ENCODE measurements at places on chromosomes 6 and 20. TPM values are rescaled to one million over a fixed set of nuclear protein-coding genes. Genes with fewer than 3 reads are reported as not detected.
A peak's percentile ranks its signal among the peaks of the same experiment; 100 is the strongest.

BHLHE23 gene
- total RNA-seq, result not detected

TPD52L1 gene
- total RNA-seq, result 0.89 TPM

- H3K4me3 ChIP-seq, result no peak overlapping the region
- no peak overlapping the region for H3K27ac ChIP-seq
- no peaks in the 10 kb centered on the region for H3K36me3 ChIP-seq
- no peaks in the 10 kb centered on the region for H3K4me1 ChIP-seq
Observed at GRCh38 chr20:60036346-60036745, 78.1 kb downstream of the CDH26 start.

- no peaks in the 10 kb centered on the region for H3K27me3 ChIP-seq
- no peaks in the 10 kb centered on the region for H3K36me3 ChIP-seq
- H3K4me1 ChIP-seq, result peaks cover 27% of the 10 kb centered on the region
- H3K4me3 ChIP-seq, result peak overlapping the region; percentile 43
- peak overlapping the region; percentile 35 for H3K27ac ChIP-seq
- DNase-seq, result no peak
Observed at GRCh38 chr6:135088818-135089809, 34.5 kb upstream of the HBS1L start.

GRCh38 chr6:140970485-140970884 is 1162.2 kb upstream of the GJE1 start:
- H3K27ac ChIP-seq, result no peak overlapping the region
- no peaks in the 10 kb centered on the region for H3K27me3 ChIP-seq
- no peaks in the 10 kb centered on the region for H3K36me3 ChIP-seq
- no peaks in the 10 kb centered on the region for H3K4me1 ChIP-seq
- H3K4me3 ChIP-seq, result no peak overlapping the region
- DNase-seq, result no peak

DNA sequence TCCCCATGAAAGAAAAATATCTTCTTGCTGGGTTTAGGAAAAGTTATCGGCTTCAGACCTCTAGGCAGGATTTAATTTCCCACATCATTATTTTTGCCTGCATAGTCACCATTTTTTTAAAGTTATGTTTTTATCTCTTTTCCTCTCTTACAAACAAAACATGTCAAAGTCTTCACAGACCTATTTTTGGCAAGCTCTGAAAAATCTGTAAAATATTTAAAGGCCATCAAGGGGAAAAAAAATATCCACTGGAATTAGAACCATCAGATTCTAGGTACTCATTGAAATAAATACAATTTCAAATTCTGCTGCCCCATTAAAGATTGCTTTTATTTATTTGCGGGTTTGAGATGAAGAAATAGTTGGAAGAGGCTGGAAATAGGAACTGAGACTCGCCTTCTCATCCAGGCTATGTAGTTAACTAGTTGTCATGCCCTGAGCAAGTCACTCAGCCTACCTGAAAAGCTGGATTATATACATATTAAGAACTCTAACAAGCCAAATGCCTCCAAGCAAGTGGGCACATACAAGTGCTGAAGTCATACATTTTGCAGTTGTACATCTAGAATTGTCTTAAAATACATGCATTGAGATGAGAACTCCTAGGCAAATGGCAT is 101.7 kb upstream of the SASH1 start:
- H3K4me1 ChIP-seq, result no peaks in the 10 kb centered on the region
- H3K36me3 ChIP-seq, result no peaks in the 10 kb centered on the region
- no peak overlapping the region for H3K4me3 ChIP-seq
- peaks cover 2% of the 10 kb centered on the region for H3K27me3 ChIP-seq

Data from T-cell (primary cell).